ENCODE measurements at places on chromosomes 2 and 18.

GRCh38 chr2:212088353-212088752 lies 450.2 kb downstream of the ERBB4 start:
- no peak for DNase-seq

- DNase-seq = no peak
Measured at GRCh38 chr2:71598526-71598925, 145.2 kb downstream of the DYSF start.

- no peak for DNase-seq
Measured at GRCh38 chr2:230569298-230569697, 143.3 kb upstream of the CAB39 start.

GRCh38 chr2:30514134-30514847 lies 67.2 kb downstream of the LCLAT1 start:
- no peak for DNase-seq

DNA sequence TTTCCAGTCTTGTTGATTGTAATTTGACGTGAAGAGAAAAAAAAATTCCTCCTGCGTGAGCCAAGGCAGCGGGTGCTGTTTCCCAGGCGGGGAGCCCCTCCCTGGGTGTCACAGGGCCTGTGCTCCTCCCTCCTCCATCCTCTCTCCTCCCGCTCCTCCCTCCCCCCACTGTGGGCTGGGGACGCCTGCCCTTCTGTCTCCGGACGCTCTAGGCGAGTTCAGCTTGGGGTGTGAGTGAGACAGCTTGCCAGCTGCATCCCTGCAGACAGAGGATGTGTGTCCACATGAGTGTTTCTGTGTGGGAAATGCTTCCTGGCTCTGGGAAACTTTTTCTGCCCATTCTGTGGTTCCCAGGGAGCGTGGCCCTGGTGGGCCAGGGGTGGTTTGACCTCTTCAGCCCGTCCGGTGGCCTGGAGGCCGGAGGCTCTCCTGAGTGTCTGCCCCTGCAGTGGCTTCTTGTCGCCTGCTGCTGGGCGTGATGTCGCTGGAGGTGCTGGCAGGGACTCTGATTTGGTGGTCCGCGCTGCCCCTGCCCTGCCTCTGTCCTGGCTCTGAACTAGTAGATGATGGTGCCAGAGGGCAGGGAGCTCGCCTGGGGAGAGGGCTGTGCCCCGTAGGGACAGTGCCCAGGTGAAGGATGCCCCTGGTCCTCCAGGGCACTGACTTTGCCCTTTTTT lies 96.4 kb downstream of the USP40 start:
- no peak for DNase-seq

DNA sequence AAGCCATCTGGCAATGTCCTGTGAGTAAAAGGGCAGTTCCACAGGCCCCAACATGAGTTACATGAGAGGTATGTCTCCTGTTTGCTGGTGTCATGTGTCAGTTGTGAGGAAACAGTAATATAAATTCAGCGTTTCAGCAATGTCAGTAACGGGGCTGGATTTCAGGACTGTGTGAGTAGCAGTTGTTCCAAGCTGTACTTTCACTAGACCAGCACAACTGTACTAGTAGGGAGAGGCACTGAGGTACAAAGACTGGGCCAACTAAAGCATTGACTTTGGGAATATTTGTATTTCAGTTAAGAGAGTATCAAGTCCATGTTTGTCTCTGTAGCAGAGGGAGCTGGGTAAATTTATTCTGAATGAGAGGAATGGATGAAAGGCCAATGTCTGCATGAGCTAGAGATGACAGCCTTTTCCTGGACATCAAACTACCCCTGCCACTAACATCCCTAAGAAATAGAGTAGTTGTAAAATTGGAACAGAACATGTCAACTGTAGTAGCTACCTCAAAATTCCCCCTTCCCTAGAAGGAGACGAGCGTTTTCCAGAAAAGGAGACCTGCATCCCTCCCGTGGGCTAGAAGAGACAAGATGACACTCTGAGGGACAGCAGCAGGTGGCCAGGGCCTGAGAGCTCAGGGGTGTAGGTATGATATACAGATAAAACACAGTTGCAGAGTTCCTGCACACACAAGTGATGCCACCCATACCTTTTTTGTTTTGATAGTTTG lies 24.4 kb downstream of the EIF4E2 start:
- no peak for DNase-seq

- no peak for DNase-seq
Measured at GRCh38 chr18:11820697-11821096, 30.5 kb upstream of the CHMP1B start.

DNA sequence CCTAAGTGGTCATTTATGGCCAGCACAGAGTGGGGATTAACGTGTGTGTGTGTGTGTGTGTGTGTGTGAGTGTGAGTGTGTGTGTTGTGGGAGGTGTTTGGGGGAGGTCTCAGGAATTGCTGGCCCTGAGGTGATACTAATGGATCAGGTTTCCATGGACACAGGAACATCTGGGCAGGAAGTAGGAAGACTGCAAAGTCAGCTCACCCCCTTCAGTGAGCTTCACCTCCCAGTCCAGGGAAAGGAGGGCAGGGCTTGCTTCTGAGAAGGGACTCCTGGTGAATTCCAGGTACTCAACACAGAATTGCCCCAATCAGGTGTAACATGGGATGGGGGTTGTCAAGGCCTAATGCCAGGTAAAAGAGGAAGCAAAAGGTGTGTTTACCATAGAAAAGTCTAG lies 30.3 kb upstream of the IL1R1 start:
- no peak for DNase-seq

- DNase-seq = no peak
Measured at GRCh38 chr18:13492314-13492713, 234.0 kb downstream of the FAM210A start.

DNA sequence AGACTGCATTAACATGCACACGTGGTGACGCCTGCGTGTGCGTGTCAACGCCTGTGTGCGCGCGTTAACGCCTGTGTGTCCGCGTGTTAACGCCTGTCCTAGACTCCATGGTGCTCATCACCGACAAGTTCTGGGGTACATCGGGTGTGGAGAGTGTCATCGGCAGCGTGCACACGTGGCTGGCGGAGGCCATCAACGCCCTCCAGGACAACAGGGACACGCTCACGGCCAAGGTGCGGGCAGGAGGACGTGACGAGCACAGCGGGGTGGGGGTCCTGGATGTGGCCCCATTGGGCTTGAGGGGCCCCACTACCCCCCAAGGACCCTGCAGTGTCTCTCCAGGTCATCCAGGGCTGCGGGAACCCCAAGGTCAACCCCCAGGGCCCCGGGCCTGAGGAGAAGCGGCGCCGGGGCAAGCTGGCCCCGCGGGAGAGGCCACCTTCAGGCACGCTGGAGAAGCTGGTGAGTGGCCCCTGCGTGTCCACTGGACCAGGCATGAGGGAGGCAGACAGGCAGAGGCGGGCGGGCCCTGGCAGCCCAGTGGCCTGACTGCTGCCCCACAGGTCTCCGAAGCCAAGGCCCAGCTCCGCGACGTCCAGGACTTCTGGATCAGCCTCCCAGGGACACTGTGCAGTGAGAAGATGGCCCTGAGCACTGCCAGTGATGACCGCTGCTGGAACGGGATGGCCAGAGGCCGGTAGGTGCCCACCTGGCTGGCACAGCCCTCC lies 29.2 kb downstream of the GPC1 start:
- no peak for DNase-seq

Data from MM.1S (cell line).